ENCODE measurements at places on chromosomes 6 and 20. TPM values are rescaled to one million over a fixed set of nuclear protein-coding genes. Genes with fewer than 3 reads are reported as not detected.

- H3K36me3 ChIP-seq = no peaks in the 10 kb centered on the region
- H3K27ac ChIP-seq = no peak overlapping the region
- DNase-seq = no peak
- H3K4me1 ChIP-seq = no peaks in the 10 kb centered on the region
- no peak overlapping the region for H3K4me3 ChIP-seq
Measured at GRCh38 chr6:63372951-63373533, 53.3 kb upstream of the LGSN start.

SLC17A2 gene
- not detected for total RNA-seq

- H3K4me1 ChIP-seq = peaks cover 21% of the 10 kb centered on the region
- no peak overlapping the region for H3K4me3 ChIP-seq
- no peaks in the 10 kb centered on the region for H3K36me3 ChIP-seq
- no peaks in the 10 kb centered on the region for H3K27me3 ChIP-seq
- H3K27ac ChIP-seq = peak overlapping the region; percentile 36
Measured at GRCh38 chr6:135905604-135906300, 54.3 kb downstream of the PDE7B start.

NOX3 gene
- not detected for total RNA-seq

TNXB gene
- total RNA-seq = 3.9 TPM

PRRT1 gene
- total RNA-seq = 0.17 TPM

- H3K27me3 ChIP-seq = no peaks in the 10 kb centered on the region
- H3K27ac ChIP-seq = no peak overlapping the region
- DNase-seq = no peak
- H3K36me3 ChIP-seq = peaks cover 10% of the 10 kb centered on the region
Measured at GRCh38 chr20:32551693-32552092, 33.4 kb downstream of the NOL4L start.

- H3K27ac ChIP-seq = no peak overlapping the region
- H3K4me3 ChIP-seq = no peak overlapping the region
- H3K4me1 ChIP-seq = peaks cover 9% of the 10 kb centered on the region
- no peak for DNase-seq
- no peaks in the 10 kb centered on the region for H3K36me3 ChIP-seq
Measured at GRCh38 chr6:137751768-137752560, 115.1 kb upstream of the TNFAIP3 start.

DNA sequence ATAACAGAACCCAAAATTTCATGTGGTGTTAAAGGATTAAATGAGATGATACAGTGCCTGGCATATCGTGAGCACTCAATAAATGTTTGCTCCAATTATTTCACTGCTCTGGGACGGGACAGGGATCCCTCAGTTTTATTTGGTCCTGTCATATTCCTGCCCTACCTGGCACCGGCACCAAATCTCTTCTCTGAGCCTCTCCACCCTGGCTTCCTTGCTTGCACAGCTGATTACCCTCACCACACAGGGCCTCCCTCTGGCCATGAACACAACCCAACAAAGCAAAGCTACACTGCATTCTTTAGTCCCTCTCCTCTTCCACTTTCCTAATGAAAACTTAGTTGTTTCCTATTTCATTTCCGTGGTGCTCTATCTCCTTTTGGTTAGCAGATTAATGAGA, 16.4 kb downstream of the CHD6 start:
- H3K36me3 ChIP-seq = peaks cover 32% of the 10 kb centered on the region
- H3K27me3 ChIP-seq = no peaks in the 10 kb centered on the region
- H3K4me1 ChIP-seq = peaks cover under 1% of the 10 kb centered on the region
- H3K4me3 ChIP-seq = no peak overlapping the region

DNA sequence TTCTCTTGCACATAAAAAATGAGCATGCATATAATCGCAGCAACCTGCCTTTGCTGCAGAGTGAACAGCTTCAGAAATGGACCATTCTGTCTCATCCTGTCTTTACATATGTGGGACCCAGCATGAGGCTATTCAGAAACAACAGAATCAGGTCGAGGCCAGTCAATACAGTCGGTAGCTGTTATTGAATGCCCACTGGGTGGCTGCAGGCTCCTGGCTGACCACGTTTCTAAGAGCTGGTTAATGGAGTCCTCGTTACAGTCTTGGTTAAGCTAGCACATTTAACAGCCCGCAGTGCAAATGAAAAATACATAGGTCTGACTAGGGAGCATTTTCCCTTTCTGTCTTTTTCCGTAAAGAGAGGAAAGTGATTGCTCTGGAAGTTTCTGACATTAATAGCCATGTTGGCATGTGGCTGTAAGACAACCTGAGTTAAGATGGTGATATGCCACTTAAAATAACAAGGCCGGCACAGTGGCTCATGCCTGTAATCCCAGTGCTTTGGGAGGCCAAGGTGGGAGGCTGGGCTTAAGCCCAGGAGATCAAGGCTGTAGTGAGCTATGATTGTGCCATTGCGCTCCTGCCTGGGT, 75.0 kb downstream of the SHLD1 start:
- H3K4me1 ChIP-seq = peaks cover 12% of the 10 kb centered on the region
- H3K36me3 ChIP-seq = no peaks in the 10 kb centered on the region
- H3K4me3 ChIP-seq = no peak overlapping the region
- no peak for DNase-seq
- H3K27me3 ChIP-seq = no peaks in the 10 kb centered on the region

DNA sequence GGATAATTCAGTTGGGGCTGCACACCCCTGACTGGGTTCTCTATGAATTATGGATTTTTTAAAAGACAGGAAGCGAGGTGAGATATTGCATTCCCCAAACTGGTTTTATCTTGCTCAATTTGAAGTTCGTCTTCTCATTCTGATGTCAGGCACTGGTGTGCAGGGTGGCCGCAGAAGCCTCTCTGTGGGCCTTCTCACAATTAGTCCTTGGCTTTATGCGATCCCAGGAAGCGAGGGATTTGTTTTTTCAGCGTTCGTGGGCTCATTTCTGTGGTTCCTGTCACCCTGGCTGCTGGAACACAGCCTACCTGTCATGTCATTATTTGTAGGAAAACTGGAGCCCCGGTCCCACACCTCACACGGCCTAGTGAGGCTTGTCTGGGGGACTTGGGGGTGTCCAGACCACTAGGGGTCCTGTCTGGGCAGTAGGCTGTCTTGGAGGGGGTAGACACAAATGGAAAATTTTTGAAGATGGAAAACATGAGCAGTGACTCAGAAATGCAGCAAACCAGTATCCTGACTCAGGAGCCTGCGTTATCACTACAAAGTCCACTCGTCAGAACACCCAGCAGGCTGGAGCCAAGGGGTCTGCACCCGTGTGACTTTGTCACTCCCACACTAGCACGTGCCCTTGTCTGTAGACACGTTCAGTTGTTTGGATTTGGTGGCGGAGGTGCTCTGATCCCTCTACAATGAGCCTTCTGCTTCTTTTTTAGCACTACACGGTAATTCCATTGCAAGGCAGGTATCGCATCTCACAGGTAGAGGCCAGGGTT, 42.2 kb downstream of the GNAS-AS1 start:
- H3K27me3 ChIP-seq = peaks cover 27% of the 10 kb centered on the region
- DNase-seq = no peak
- H3K27ac ChIP-seq = no peak overlapping the region
- no peaks in the 10 kb centered on the region for H3K36me3 ChIP-seq
- H3K4me3 ChIP-seq = no peak overlapping the region

BMP2 gene
- total RNA-seq = not detected

GRCh38 chr20:14632906-14633305, 295.5 kb upstream of the FLRT3 start:
- no peaks in the 10 kb centered on the region for H3K27me3 ChIP-seq
- no peaks in the 10 kb centered on the region for H3K36me3 ChIP-seq
- H3K4me1 ChIP-seq = no peaks in the 10 kb centered on the region
- H3K4me3 ChIP-seq = no peak overlapping the region
- H3K27ac ChIP-seq = no peak overlapping the region
- DNase-seq = no peak

DNA sequence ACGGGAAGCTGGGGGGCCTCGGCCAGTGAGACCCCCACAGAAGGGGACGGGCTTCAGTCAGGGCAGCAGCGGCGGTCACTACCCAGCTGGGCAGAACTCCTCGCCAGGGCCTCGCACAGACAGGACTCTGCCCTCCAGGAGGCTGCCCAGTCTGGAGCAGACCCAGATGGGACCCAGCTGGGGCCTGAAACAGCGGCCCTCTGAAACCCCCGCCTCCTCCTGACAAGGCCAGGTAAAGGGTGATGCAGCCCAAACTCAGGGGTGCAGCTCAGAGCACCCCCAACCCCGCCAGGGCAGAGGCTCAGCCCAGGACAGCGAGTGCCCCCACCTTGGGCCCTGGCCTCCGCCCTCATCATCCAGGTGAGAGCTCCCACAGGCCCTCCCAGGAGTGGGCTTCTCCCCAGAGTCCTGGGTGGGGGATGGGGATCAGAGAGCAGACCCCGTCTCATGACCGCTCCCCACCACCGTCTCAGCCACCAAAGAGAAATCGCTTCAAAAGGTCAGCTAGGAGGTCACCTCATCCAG, 2.2 kb downstream of the EEF1A2 start:
- no peaks in the 10 kb centered on the region for H3K36me3 ChIP-seq
- DNase-seq = no peak
- H3K27ac ChIP-seq = no peak overlapping the region
- H3K27me3 ChIP-seq = peaks cover 20% of the 10 kb centered on the region

UNC93A gene
- total RNA-seq = not detected

DNA sequence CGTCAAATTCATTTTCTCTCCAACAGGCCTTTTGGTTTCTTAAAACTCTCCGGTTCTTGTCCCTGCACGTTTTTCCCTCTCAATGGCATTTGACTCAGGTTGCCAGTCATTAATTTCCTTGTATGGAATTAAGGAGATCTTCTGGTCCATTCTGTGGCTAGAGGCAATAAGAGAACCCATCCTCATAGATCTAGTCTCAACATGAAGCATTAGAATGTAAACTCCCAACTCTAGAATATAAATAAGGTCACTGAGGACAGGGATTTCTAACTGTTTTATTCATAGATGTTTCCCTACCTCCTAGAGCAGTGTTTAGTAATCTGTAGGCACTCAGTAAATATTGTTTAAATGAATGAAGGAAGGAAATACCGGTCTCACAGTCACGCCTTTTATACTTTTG, 185.2 kb upstream of the FLRT3 start:
- no peak overlapping the region for H3K4me3 ChIP-seq
- DNase-seq = no peak
- H3K4me1 ChIP-seq = no peaks in the 10 kb centered on the region
- H3K27ac ChIP-seq = no peak overlapping the region
- no peaks in the 10 kb centered on the region for H3K27me3 ChIP-seq

DNA sequence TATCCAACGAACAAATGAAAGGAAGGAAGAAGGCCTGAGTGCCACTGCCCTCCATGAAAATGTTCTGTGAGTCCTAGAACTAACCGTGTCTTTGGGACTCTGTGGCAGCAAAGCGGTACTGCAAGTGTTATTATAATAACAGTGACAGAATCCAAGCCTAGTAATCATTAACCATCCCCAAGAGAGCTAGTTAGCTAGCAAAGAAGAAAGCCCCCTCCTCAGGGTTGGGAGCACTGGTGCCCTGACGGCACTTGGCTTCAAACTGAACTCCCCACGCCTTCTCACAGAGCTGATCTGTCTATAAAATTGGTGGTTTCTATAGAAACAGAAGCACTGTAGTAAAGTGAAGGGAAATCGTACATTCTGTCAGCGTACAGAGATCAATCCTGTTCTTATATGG, 239.8 kb downstream of the PTPRT start:
- no peaks in the 10 kb centered on the region for H3K36me3 ChIP-seq
- no peak overlapping the region for H3K27ac ChIP-seq
- no peak for DNase-seq
- no peak overlapping the region for H3K4me3 ChIP-seq
- no peaks in the 10 kb centered on the region for H3K27me3 ChIP-seq
- no peaks in the 10 kb centered on the region for H3K4me1 ChIP-seq

SUMO4 gene
- 7.9 TPM for total RNA-seq

DNA sequence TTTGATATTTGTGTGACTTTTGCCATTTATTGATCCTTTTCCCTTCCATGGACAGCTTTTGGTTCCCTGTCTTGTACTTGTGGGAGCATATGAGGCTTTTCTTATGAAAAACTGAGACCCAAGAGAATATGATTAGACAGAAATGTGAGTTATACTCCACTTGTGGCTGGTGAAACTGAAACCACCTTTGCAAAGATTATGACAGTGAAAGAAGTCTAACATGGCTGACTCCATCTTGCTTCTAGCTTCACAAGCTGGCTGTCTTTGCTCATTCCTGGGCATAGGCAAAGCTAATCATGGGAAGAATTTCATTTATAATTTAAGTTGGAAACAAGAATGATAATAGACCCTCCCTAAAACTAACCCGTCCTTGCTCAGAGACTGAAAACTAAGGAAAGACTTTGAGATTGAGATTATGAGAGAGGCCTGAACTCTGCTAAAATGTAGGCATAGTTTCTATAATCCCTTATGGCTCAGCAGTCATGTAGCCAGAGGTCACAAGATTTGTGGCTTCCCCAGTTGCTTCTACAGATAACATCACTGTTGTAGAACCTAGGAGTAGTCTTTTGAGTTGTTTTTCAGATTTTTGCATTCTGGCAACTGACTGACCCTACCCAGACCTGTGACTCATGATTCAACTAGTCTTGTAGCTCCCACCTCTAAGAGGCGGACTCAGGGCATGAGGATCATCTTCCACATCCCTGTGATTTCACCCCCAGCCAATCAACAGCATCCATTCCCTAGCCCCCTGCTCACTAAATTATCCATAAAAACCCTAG, 50.9 kb upstream of the CD2AP start:
- peaks cover 12% of the 10 kb centered on the region for H3K27me3 ChIP-seq
- no peak overlapping the region for H3K27ac ChIP-seq
- peaks cover 8% of the 10 kb centered on the region for H3K4me1 ChIP-seq
- DNase-seq = no peak

Measured in activated CD4-positive, alpha-beta T cell treated with anti-CD3 and anti-CD28 coated beads, Interleukin-2, amount 10 ng/mL, durations not matched to agents 7 days and 5 days (primary cell).